ENCODE measurements at places on chromosomes 6 and 20.
A peak's percentile ranks its signal among the peaks of the same experiment; 100 is the strongest.

DNA sequence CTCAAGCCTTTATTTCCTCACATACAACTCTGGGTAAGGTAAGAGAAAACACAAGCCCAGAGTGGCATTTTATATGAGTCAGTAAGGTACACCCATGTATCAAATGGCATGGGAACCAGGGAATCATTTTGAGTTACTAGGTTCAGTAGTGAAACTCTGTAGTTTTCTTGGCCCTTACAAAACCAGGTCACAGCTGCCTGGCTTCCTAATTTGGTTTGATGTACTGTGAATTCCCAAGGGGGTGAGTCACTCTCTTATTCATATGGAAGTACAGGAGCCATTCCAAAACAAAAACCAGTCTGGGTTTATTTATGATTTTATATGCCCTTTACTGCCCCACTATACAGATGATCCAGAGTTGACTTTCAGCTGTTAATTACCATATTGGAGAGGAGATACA, 70.7 kb downstream of the PDE7B start:
- no peak for DNase-seq

DNA sequence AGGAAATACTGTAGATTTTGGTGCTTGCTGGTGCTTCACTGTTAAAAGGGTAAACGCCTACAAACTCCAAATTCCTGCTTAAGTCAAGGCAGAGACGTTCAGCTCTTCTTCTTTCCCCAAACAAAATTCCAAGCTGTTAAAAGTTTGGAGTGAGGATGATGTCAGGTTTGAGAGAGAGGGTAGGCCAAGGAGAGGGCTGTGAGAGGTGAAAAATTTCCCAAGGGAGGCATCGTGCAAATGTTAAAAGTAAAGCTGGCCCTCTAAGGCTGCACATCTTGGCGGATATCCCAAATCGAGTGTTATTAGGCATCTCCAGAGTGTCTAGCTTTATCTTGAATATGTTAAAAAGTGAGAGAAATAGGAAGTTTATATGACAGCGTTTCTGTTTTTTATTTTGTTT, 651.8 kb downstream of the QKI start:
- DNase-seq = no peak

DNA sequence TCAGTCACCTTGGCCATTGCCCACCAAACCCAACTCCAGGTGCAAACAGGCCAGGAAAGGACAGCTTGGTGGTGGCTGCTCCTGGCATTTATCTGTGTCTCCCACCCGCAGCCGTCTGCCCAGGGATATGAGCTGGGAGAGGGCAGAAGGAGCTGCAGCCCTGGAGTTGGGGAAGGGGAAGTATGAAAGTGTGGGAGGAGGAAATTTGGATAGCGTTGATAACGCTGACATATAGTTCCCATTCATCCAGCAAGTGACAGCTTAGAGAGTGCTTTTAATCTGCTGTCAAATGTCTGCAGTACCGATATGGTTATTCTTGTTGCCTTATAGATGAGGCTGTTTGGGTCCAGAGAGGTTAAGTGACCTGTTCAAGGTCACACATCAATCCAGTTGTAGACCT, 741 bp downstream of the KCNK16 start:
- DNase-seq = no peak

GRCh38 chr6:91501930-91502329, 915.1 kb upstream of the MAP3K7 start:
- no peak for DNase-seq

GRCh38 chr6:3795836-3796718, 44.6 kb upstream of the PXDC1 start:
- no peak for DNase-seq

DNA sequence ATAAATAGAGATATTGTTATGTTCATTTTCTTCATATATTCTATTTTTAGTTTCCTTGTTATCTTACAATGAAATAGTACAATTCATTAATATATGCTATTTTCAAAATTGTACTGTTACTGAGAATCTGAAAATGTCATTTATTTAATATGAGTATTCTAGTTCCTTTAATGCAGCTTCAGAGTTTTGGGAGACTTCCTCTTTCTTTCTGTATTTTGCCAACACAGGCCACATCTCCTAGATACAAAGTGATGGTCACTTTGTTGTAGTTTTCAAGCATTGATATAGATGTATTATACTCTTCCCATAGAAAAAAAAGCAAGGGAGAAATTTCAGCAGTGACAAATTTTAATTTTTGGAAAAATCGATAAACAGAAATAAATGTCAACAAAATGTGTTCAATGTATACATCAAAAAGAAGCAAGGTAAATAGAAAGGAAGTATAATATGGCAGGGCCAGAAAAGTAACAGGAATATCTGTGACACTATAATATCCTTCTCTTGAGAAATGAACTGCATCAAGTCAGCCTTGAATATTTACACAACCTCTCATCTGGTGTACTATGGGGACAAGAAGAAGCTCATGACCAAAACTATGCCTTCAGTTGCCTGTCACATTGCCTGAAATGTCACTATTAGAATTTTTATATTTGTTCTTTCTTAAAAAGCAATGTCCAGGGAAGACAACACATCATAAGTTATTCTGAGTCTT, 396.0 kb downstream of the TBC1D32 start:
- DNase-seq = peak; percentile 55

DNA sequence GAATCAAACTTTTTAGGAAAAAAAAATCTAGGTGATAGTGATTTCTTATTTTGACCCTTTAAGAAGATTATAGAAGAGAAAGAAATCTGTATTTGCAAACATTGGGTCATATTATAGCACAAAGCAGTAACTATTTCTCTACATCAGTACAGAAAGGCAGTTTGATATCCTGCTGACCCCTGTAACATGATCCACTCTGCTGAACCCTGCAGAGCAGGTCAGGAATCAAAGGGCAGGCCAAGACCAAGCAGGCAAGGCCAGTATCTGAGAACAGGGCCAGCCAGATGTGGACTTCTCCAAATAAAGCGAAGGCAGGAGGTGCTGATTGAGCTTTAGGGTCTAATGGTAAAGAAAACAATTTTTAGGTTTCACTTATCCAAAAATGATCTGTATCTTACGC, 239.4 kb downstream of the PTPRK start:
- DNase-seq = no peak

DNA sequence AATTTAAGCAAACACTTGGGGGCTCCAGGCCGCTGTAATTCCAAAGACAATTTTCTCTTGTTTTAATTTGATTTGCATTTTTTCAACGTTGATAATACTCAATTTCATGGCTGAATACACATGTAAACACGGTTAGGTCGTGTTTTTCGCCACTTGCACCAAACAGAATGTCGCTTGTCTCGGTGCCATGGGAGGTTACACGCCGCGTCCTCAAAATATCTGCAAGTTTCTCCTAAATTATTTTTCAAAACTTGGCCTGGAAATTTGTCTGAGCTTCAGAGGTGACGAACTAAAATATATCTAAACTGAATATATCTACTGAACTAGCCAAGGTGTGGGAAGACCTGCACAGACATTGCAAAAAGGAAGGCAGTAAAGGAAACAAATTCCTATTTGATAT, 15.0 kb downstream of the FOXA2 start:
- no peak for DNase-seq

GRCh38 chr6:41186031-41186562, 14.9 kb downstream of the TREML2 start:
- DNase-seq = peak; percentile 71

DNA sequence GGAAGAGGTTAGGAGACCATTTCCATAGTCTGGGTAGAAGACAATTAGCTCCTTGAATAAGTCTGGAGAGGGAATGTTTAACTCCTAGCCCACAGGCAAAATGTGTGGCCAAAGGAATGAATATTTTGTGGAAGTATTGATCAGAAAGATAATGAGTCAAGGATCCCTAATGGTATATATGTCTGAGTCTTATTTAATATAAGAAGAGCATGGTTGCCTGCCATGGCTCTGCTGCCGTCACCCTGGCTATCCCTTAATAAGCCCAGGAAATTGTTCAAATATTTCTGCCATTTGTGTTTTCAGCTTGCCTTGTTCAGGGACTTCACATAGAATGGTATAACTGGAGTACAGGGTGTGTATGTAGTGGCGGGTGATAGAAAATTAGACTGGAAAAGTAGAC, 18.1 kb upstream of the CALHM6 start:
- no peak for DNase-seq

DNA sequence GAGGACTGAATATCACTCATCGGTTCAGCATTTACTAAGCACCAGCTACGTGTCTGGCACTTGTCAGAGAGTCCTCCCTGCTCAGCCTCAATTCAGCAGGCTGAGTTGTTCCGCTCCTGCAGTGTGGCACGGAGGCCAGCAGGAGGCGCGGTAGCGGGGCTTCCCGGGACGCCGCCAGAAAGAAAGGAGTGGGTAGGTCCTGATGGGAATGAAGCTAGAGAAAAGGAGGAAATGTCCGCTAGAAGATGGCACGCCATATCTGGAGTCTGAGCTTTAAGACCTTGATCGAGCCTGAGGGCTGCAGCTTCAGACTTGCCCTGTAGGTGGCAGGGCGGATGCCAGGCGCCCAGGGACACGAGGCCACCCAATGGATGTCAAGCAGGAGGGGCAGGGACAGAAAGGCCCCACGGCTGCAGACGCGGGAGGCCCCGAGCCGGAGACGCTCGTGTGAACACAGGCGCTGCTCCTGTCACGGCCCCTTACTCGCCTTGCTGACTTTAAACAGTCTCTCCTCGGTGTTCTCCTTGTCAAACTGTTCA, 18.7 kb downstream of the SERPINB6 start:
- DNase-seq = no peak

- DNase-seq = no peak
These were observed 93.5 kb upstream of the SASH1 start for GRCh38 chr6:148249160-148249559.

DNA sequence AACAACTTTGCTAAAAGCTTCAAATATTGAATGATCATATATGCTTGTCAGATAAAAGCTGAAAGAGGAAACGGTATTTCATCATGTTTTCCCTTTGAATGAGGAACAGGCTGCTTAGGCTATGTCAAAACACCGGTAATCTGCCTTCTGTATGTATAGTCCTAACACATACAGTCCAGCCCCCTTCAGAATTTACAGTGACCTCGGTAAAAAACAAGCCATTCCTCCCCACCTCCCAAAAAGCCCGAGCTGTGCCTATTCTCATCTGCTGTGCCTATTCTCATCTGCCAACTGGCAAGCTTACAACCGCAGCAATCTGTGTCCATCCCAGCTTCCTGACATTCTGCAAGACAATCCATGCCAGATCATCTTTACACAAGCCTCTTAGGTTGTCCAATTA, 26.8 kb upstream of the UBE2J1 start:
- DNase-seq = peak; percentile 93

GRCh38 chr20:35626386-35627001, 10.9 kb downstream of the SPAG4 start:
- no peak for DNase-seq

DNA sequence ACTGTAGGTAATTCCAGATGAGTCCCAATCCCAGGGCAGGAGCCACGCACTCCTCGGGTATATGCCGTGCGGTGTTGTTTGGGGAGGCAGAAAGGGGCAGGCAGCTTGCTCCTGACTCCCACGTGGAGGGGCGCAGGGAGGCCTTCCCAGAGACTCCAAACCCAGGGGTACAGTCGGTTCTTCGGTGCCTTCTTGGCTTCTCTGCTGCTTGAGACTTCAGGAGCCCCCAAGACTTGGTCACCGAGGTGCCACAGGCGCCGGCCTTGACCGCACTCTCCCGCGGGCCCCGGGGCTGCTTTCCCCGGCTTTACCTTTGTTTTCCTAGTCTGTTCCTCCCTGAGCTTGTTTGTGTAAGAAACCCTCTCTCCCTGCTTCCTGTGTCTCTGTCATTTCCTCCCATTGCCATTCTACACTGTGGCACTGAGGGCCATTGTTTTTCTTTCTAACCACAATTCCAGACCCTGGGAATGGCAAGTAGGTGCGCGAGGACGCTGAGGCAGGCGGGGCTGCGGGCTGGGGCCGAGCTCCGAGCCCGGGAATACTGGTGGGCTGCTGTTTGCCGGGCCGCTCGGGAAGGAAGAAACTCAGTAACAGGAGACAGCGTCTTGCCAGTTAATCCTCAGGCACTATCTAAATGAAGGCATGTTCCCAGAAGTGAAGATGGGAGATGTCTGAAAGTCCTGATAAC, 215.6 kb upstream of the HEY2 start:
- no peak for DNase-seq

DNA sequence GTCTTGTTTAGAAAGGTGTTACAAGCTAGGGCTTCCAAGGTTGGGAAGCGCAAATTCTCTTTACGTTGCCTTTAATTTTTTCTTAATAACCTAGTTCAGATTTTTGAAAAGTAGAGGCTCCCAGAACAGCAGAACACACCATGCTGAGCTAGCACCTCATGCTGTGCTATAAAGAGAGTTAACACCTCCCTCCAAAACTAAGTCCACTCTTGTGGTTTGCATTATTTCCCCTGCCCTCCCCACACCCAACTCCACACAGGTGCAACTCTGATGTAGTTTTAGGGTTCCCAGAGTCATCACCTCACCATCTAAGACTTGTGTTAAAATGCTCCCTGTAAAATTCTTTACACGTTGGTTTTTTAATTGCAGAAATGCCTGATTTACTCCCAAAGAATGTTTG, 459.4 kb upstream of the JARID2 start:
- no peak for DNase-seq

GRCh38 chr20:49483696-49484123, 1.2 kb upstream of the KCNB1 start:
- no peak for DNase-seq

GRCh38 chr20:61387204-61387953, 135.3 kb downstream of the CDH4 start:
- no peak for DNase-seq

GRCh38 chr6:137218473-137218916, 690 bp downstream of the IFNGR1 start:
- peak; percentile 94 for DNase-seq

GRCh38 chr20:12414446-12415274, 497.0 kb downstream of the BTBD3 start:
- no peak for DNase-seq

GRCh38 chr6:137536104-137536773, 42.0 kb upstream of the OLIG3 start:
- DNase-seq = no peak

DNA sequence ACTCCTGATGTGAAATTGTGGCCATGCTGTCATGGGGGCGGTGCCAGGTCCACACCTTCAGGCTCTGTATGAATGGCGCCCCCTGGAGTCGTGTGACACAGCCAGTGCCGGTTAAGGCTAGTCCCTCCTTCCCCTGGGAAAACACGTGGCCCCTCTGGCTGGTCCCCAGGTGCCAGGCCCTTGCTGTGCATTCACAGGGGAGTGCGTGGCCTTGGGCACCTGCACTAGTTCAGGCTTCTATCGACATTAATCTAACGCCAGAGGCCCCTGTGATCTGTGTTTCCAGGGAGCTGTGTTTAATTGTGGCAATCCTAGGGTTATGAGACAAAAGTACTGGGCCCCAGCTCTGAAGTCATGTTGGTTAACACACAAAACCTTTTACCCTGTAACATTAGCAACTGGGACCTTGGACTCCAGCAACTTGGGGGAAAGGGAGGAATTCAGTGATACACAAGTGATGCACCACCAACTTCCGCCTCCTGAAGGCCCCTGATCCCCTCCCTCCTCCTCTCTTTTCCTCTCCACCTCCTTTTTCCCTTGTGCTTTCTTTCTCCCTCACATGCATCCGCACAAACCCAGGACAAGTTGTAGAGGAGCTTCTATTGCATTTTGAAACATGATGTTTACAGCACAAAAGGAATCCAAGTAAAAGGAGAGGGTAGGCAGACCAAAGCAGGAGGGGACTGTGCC, 74.0 kb downstream of the SSR1 start:
- DNase-seq = peak; percentile 51

- no peak for DNase-seq
These were observed 13.9 kb downstream of the RPS10 start for GRCh38 chr6:34412016-34412415.

- DNase-seq = no peak
These were observed 9.9 kb downstream of the SYCP2 start for GRCh38 chr20:59923514-59923913.

- no peak for DNase-seq
These were observed 106.6 kb downstream of the ADGRG6 start for GRCh38 chr6:142408409-142408808.

Measured in MV-4-11 (cell line).